Immature natural killer cell (primary cell): ENCODE measurements at places on chromosomes 6 and 20. TPM values are rescaled to one million over a fixed set of nuclear protein-coding genes. Genes with fewer than 3 reads are reported as not detected.

- no peak for DNase-seq
Observed at GRCh38 chr6:170404036-170404435, 97.5 kb downstream of the FAM120B start.

- peak; percentile 70 for DNase-seq
Observed at GRCh38 chr20:4038047-4038459, 22.7 kb upstream of the RNF24 start.

DNA sequence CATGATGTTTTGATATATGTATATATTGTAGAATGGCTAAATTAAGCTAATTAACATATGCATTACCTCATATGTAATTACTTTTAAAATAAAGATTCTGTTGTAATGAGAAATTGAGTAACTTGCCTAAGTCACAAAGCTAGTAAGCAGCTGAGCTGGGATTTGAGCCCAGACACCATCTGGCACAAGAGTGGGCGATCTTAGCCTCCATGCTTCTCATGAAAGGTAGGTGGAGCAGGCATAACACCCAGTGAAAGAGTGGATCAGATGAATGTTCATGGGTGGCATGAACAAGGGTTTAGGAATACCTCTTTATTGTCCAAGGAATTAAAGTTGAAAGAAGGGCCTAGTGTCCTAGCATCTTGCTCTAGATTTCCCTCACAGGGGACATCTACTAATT, 365.4 kb downstream of the TFAP2B start:
- no peak for DNase-seq

DNA sequence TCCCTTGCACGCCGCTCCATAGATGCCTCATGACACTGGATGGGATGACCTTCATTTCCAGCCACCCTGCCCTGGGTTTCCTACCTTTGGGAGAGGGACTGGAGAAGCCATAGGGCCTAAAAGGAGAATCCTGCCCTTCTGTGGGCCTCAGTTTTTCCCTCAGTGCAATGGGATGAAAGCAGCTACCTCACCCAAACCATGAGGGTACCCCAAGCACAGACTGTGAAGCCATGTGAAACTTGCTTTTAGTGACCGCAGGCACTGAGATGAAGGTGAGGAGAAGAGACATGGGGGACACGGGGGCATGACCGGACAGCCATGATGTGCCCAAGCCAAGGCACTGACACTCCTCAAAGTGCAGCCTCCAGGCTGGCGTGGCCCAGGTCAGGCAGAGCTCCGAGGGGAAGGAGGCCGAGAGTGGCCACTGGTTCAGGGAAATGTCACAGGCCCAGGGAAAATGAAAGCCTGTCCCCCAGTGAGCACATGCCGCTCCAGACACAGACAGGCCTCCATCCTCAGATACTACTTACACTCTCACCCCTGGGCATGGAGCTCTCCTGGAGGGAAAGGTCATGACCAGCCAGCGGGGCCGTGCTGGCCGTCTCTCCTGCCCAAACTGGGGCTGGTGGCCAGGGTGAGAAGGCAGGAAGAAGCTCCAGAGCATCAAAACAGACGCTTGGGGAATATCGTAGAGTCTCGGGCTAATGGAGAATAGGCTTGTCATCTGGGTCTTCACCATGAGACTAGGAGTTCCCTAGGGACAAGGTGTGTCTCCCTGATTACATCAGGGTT, 116.2 kb downstream of the GRM4 start:
- DNase-seq = no peak

- no peak for DNase-seq
Observed at GRCh38 chr20:50292591-50293283, 102.1 kb downstream of the CEBPB start.

DNA sequence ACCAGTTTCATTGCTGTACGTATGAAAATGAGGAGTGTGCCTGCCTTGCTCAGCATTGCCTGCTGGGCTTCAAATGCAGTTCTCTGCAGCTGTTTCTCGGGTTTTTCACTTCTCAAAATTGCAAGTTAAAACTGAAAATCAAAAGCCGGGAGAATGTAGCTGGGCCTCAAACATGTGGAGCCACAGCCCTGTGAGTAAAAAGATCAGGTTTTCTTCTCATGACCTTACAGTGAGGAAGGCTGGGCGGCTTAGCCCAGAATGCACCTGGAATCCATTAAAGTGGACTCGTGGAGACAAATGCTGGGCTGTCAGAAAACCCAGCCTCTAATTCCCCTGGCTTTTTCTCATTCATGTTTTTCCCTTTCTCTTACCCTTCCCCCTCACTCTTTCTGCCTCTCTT, 34.4 kb downstream of the DSE start:
- no peak for DNase-seq

DNA sequence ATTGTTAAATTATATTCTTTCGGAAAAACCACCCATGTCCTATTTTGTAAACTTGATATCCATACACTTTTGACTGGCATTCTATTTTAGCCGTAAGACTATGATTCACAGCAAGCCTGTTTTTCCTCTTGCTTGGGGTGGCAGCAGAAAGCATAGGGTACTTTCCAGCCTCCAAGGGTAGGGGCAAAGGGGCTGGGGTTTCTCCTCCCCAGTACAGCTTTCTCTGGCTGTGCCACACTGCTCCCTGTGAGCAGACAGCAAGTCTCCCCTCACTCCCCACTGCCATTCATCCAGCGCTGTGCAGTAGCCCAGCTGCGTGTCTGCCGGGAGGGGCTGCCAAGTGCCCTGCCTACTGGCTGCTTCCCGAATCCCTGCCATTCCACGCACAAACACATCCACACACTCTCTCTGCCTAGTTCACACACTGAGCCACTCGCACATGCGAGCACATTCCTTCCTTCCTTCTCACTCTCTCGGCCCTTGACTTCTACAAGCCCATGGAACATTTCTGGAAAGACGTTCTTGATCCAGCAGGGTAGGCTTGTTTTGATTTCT, 2.1 kb upstream of the ESR1 start:
- DNase-seq = no peak

GRCh38 chr20:20022498-20022897, 5.3 kb downstream of the NAA20 start:
- no peak for DNase-seq

The SIRPB1 gene
- 1.7 TPM for polyA plus RNA-seq

DNA sequence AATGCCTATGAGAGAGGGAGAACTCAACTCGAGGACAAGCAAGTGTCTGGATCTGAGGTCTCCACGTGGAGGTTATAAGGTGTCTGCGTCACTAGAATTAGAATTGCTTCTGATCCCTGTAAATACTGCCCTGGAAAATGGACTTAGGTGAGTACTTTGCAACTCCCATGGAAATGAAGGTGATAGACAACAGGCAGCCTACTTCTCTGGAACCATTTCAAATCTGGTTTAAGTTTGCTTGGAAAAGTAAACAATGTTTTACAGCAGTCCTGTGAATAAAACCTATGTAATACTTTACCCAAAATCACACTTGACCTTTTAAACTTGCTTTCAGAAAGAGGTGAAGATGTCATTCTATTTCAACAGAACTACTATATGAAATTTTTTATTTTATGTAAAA, 70.1 kb upstream of the TENT5A start:
- no peak for DNase-seq

GRCh38 chr6:148423133-148423532, 80.5 kb downstream of the SASH1 start:
- DNase-seq = no peak

The C6orf58 gene
- not detected for polyA plus RNA-seq

The SLCO4A1 gene
- polyA plus RNA-seq = 0.34 TPM

The ZKSCAN4 gene
- polyA plus RNA-seq = 5.0 TPM

DNA sequence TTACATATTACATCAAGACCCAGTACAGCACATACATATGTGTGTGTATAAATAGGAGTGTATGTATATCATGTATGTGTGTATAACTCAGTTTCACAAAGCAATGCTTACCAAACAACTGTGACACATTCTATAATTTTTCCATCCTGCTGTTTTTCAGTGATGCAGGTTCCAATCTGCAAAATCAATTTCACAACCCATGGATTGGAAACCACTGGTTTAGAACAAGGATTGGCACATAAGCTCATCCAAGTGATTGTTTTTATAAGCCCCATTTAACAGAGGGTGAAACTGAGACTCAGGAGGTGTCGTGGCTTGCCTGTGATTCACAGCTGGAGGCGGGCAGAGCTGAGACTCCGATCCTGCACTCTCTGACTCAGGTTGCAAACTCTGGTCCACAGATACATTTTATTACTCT, 158.2 kb downstream of the ZMYND8 start:
- no peak for DNase-seq

GRCh38 chr20:51305316-51306052, 237.0 kb downstream of the NFATC2 start:
- no peak for DNase-seq

The DYNLT2 gene
- polyA plus RNA-seq = 0.68 TPM

DNA sequence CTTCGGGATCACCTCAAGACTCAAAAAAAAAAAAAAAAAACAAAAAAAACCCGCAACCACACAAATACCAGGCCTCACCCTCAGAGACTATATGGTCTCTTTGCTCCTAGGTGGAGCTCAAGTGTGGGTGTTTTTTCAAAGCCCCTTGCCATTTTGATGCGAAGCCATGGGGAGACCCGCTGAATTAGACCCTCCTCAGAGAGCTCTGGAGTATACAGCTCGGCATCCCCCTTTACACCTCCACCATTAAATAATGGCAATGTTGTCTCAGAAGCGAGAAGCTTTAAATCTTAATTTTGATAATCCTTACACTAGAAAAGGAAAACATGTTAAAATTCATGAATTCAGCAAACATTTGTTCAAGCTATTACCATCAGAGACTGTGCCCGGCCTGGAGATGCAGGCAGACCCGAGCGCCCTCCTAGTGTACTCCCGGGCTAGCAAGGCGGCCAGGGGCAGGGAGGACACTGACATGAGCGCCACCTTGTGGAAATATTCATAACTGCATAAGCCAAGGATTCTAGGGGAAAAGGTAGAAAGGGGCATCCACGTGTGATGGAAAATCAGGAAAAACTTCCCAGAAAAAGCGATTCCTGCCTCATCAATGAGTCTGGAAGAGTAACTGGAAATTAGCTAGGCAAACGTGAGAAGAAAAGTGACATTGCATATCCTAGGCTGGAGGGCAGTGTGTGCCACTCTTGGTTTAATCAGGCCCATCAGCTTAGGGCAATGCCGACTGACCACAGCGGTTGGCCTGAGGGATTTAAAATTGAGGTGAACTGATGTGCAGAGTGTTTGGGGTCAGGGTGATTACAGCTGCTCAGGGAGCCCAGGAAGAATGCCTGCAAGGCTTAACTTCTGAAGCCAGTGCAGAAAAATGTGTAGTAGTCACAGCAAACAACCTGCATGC, 72.5 kb downstream of the B3GAT2 start:
- DNase-seq = peak; percentile 48

The PRL gene
- polyA plus RNA-seq = not detected

- DNase-seq = no peak
Observed at GRCh38 chr6:41209547-41210320, 8.8 kb upstream of the TREML2 start.

DNA sequence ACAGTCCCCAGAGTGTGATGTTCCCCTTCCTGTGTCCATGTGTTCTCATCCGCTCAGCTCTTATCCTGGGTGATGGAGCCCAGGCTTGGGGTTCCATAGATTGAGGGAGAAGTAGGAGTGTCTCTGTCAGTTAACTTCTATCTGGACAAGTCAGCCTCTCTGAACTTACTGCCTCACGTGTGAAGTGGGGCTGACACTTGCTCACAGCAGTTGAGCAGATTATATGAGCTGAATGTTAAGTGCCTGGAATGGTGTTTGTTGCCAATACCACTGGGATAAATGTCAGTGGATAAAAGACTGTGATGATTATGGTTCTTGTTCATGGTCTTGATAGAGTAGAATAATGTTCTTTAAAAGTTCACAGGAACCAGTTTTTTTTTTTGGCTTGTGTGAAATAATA, 17.1 kb upstream of the EFCAB8 start:
- no peak for DNase-seq

The TAF4 gene
- 3.2 TPM for polyA plus RNA-seq

GRCh38 chr6:122400121-122400450, 634 bp downstream of the HSF2 start:
- no peak for DNase-seq

GRCh38 chr6:2771079-2771478, 5.9 kb downstream of the WRNIP1 start:
- no peak for DNase-seq

DNA sequence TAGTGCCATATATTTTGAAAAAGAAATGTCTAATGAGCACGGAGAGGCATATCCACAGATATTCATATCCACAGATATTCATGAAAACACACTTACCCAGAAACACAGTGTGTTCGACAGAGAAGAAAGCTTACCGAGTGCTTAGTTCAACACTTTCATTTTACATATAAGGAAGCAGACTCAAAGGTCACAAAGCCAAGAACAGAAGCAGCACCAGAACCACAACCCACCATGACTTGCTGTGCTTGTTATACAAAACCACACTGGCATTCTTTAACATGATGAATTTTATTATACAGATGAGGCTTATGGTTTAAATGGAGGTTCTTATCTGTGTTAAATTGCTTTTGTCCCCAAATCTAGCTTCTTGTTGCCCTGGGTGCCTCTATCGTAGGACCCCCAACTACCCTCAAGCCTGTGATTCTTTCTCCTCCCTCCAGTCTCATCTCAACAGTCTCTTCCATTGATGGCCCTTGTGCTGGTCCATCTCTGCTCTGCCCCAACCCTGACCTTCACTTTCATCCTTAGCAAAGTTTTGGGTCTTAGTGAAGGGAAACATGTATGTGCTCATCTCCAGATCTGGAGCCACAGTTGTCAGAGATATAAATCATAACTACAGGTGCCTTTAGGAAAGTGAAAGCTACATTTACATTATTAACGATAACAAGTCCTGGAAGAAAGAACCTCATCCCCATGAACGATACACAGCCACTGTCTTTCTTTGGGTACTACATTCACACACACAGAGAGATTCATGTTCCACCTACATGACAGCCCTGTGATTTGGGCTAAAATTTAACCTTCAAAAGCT, 40.0 kb downstream of the SF3B5 start:
- peak; percentile 76 for DNase-seq

- no peak for DNase-seq
Observed at GRCh38 chr20:9974324-9974723, 60.5 kb upstream of the ANKEF1 start.

The GINS1 gene
- polyA plus RNA-seq = 2.0 TPM

DNA sequence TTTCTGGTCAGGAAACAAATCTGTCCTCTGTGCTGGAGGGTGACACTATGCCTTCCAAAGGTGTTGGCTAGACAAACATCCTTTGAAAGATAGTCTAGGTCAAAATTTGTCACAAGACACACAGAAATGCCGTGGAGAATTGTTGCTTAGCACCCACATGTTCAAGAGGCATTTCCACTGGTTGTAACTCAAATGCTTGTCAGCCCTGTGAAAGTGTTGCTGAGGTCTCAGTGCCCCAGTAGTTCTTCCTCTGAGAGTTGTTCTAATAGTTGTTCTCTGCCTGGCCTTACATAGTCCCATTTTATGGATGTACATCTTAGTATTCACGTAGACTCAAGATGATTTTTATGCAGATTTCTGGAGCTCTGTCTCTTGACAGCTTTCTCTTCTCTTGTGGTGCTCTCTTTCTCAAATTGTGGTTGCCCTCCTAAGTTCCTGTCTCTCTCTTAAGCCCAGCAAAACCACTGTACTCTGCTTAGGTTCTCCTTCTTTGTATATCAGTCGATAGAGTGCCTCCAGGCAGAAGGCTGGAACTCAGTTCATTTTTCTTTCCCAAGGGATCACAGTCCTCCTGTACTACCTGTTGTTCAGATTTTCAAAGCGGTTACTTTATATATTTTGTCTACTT, 39.5 kb upstream of the REV3L start:
- peak; percentile 12 for DNase-seq
